ENCODE measurements at places on chromosomes 6 and 20. TPM values are rescaled to one million over a fixed set of nuclear protein-coding genes. Genes with fewer than 3 reads are reported as not detected.

SMOC2 gene
- not detected for total RNA-seq

HDGFL1 gene
- total RNA-seq = not detected

POLR1C gene
- 30.8 TPM for total RNA-seq

KHDC1L gene
- not detected for total RNA-seq

FUCA2 gene
- total RNA-seq = 23.7 TPM

SNTA1 gene
- 3.7 TPM for total RNA-seq

GGTLC1 gene
- total RNA-seq = not detected

CLIC5 gene
- 7.3 TPM for total RNA-seq

BHLHE23 gene
- total RNA-seq = not detected

MCHR2 gene
- not detected for total RNA-seq

BCAS1 gene
- total RNA-seq = not detected

DOK5 gene
- total RNA-seq = 4.4 TPM

FAM83B gene
- total RNA-seq = not detected
